ENCODE measurements at places on chromosomes 16 and 17.

DNA sequence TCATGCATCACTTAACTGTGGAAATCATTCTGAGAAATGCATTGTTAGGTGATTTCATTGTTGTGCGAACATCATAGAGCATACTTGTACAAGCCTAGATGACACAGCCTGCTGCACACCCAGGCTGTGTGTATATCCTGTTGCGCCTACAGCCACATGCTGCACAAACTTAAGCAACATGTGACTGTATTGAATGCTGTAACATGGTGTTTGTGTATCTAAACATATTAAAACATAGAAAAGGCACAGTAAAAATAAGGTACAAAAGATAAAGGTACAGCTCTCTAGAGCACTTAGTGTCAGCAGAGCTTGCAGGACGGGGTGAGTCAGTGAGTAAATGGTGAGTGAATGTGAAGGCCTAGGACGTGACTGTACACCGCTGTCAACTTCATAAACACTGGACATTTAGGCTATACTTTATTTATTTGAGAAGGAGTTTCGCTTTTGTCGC lies 11.9 kb downstream of the FOXK2 start:
- no peak for DNase-seq

DNA sequence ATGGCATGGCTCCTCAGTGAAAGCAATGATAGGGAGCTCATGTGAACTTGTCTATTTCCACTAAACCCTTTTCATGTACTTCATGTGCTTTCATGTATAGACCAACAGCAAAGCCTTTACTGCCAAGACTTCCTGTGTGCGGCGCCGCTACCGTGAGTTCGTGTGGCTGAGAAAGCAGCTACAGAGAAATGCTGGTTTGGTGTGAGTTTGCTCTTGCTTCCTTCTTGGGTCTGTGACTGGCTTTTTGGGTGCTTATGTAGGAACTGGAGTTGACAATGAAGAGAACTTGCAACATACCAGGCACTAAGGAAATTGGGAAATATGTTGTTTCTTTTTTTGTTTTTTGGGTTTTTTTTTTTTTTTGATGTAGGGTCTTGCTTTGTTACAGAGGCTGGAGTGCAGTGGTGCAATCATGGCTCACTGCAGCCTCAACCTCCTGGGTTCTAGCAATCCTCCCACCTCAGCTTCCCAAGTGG lies 5.7 kb downstream of the SNX11 start:
- DNase-seq: no peak

DNA sequence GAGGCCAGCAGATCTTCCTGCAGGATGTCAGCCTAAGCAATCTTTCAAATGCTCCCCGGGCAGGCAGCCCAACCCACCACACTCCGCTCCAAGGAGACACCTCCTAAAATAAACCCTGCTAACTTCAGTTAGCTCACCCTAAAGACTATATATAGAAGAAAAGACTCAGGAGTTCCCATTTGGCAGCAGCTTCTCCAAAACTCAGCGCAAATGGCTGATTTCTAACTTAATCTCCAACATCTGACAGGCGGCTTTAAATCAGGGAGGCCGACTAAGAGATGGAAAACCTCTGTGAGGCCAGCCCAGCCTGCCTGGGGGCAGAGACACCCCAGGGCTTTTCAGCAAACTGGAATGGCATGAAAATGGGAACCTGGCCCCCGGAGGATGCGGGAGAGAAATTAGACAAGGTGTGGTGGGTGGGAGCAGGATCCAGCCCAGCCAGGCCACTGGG lies 91.6 kb downstream of the XYLT1 start:
- DNase-seq: no peak

DNA sequence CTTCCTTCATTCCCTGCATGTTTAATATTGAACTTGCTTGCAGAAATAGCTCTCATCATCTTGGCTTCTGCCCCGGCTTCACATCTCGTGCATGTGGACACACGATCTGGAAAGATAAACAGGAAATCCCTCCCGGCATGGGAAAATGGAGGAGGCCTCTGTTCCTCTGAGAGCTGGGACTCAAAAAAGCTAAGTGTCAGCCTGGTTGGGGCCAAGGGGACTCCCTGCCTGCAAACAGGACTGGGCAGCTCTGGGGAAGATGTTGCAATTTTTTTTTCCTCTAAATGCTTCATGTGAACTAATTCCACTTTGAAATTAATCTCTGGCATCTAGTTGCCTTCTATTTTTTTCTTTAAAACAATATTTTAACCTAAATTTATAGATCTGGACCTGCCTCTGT lies 24.8 kb downstream of the ITPRIPL2 start:
- no peak for DNase-seq

DNA sequence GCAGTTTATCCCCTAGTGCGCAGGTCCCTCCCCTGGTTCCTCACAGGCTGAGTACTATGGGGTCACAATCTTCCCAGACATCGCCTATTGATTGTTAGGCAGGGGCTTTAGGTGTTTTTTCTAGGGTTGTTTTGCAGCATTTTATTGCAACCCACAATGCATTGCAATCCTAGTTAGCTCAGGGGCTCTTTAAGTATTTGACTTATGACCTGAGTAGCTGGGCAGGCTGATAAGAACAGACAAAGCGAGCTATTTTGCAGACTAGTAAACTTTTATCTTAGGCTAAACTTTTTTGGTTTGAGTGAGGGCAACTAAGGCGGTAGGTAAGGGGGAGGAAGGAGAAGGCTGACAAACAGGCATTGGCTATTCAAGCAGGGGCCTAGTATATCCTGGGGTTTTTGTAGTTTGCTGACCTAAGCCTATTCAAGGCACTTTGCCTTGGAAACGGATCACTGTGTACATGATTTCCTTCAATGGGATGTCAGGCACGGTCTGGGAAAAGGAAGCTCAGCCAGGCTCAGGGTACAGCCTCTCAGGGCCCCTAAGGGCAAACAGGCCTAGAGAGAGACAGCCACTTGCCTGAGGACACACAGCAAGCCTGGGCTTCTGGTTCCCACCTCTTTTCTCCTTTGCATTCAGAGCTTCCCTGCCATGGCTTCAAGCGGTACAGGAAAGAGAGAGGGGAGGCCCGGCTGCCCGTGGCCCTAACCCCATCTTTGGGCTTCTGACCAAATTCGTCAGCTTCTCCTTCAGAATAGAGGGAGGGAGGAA lies 6.4 kb downstream of the DRC7 start:
- no peak for DNase-seq

DNA sequence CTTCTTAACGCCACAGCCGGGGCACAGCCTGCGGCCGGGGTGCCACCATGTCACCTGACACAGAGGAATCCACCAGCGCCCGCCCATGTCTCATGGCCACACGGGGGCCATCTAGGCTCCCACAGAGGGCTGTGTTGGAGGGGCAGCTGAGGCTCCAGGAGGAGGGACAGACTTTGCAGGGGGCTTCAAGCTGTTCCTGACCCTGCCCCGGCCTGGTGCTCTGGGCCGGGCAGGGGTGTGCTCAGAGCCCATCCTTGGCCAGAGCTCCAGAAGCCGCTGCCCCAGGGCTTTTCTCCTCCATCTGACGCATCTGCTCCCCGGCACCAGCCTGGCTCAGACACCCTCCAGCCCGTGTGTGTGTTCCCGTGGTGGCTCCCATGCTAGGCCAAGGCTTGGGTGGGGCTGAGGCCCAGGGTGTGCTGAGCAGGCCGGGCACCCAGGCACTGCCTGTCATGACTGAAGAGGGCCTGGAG lies 7.8 kb upstream of the SLC38A10 start:
- no peak for DNase-seq

DNA sequence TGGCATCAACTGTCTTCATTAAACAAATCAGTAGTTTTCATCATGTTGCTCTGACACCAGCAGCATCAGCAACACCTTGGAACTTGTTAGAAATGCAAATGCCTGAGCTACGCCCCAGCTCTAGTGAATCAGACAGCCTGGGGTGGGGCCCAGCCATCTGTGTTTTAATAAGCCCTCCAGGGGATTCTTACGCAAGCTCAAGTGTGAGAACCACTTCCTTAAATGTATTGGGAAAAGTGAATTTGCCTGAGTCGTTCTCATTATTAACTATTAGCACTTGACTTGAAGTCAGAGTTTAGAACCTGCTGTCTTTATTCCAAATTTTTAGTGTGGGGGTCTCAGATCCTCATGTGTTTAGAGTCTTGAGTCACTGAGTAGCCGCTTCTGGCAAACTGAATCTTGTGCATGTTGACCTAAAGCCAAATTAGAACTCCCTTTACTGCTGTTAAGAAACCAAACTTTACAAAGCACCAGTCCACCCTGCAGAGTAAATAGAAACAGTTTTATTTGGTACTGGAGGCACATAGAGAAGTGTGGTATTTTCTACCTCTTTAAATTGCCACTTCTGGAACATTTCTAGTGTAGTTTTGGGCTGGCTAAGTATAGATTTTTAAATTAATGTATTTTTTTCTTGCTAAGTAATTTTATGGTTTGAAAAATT lies 137.4 kb upstream of the COX10 start:
- no peak for DNase-seq

GRCh38 chr16:80725566-80726162 lies 78.7 kb downstream of the CDYL2 start:
- no peak for DNase-seq

- no peak for DNase-seq
Observed at GRCh38 chr17:57536789-57537523, 208.1 kb downstream of the CCDC182 start.

GRCh38 chr17:7841396-7841914 lies 7.4 kb downstream of the KDM6B start:
- peak; percentile 97 for DNase-seq

DNA sequence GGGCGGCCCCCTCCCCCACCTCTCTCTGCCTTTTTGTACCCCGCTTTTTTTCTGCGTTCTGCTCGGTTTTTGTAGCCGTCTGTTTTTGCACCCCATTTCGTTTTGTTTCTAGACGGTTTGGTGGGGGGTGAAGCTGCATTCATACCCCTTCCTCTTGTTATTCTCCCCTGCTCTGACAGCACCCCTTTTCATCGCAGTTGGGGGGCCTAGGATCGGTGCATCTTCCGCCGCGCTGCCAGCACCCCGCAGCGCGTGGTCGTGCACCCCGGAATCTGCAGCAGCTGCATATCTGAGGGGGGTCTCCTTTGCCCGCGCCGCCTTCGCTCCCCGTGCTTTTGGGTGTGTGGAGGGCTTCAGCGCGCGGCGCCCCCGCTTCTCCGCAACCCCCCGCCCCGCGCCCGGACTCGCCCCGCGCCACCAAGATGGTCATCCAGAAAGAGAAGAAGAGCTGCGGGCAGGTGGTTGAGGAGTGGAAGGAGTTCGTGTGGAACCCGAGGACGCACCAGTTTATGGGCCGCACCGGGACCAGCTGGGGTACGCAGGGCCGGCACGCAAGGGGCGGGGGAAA lies 455 bp downstream of the ATP1B2 start:
- DNase-seq: no peak

- DNase-seq: no peak
Observed at GRCh38 chr16:21638573-21638975, 13.8 kb downstream of the IGSF6 start.

DNA sequence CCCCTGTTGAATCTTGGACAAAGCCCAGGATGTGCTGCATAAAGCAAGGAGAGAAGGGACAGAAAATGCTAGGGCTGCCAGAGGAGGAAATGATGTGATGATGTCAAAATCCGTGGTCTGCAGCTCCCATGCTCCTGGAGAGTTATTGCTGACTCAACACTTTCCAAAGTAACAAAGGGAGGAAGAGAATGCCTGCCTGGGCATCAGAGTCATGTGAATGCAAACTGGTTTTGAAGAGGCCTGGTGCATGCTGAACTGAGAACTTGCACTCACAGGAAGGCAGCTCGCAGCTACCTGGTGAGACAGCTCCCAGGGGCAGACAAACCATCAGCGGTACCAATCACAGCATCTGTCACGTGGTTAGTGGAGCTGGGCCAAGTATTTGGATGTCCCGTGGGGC lies 2.8 kb downstream of the MARVELD3 start:
- DNase-seq: no peak

GRCh38 chr16:74926805-74927204 lies 58.1 kb downstream of the WDR59 start:
- no peak for DNase-seq

DNA sequence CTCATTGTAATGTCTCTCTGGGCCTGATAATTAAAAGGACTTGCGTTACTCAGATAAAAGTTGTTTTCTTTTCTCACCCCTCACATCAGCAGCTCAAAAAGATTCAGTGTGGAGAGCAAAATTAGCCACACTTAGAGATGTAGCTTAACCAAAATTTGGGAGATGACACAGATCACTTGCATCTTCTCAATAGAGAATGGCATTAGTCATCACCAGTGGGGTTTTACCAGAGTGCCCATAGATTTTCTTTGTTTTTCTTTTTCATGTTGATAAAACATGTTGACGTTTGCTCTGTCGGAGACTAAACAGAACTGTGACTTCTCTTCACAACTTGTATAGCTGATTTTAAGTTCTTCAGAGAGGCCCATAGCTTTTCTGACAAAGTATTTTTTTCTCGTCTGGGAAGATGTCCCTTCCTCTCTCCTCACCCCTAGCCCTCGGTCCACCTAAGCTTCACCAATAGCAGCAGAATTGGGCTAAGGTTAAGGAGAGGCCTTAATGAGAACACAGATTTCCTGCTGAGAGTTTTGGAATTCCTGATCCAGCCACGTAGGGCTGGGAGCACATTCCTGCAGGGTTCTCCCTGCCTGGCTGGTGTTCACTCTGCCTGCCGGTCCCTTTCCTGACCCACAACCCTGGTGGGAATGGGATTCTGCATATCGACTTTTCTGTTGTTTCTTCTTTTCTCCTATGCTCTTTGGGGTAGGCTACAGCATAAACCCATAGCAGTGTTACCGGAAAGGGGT lies 92.6 kb downstream of the CACNG3 start:
- no peak for DNase-seq

DNA sequence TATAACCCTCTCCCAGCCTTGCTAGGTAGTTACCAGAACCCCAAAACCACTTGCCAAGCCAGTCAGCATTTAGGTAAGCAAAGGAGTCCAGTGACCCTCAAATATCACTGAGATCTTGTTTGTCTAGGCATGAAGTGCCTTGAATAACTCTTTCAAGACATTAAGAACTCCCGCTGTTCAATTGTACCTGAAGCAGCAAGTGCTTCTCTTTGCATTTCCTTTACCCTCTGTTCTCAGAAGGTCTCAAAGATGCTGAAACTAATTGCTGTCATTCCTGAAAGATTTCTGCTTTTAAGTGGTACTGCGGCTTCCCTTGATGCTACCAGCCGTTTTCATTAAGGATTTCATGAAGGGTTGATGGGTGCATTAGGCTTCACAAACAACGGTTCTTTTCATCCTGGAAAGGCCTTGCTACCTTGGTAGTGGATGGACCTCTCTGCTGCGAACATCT lies 142.7 kb downstream of the PITPNC1 start:
- no peak for DNase-seq

All from stimulated activated CD4-positive, alpha-beta T cell treated with anti-CD3 and anti-CD28 coated beads, Interleukin-4, amount 100 ng/mL, for 4 hours (primary cell).